ENCODE measurements at places on chromosomes 11 and 22.

- DNase-seq: no peak
Observed at GRCh38 chr11:69079661-69080256, 31.0 kb downstream of the TPCN2 start.

DNA sequence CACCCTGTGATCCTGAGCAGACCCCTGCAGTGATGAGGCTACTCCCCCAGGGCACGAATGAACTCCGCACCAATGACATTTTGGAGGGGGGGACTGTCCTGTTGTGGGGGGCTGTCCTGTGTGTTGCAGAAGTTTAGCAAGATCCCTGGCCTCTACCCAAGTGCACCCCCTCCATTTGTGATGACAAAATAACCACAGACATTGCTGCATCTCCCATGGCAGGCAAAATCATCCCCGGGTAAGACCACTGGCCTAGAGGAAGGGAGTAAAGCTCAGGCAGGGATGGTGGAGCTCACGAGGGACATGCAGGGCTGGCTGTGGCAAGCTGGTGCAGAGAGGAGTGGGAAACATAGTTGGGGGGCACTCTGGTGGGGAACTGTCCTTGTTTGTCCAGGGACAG is 40.6 kb downstream of the NECTIN1 start:
- DNase-seq: no peak

DNA sequence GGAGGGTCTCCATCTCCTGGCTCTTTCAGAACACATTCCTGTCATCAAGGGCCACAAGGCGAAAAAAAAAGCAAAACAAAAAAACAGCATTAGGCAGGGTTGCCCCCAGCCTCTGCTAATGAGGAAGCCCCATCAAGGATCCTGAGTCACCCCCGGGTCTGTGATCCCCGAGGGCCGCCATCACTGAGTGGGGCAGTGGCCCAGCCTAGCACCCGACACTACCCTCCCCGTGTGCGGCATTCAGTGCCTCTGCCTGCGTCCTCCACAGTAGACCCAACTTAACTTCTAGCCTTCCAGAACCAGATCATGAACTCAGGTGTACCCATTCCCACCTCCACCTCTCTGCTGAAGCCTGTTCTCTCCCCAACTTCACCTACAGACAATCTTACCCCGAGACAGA is 6.6 kb upstream of the CDC42EP1 start:
- no peak for DNase-seq

GRCh38 chr11:92276773-92277172 is 52.2 kb downstream of the FAT3 start:
- DNase-seq: no peak
